ENCODE measurements at places on chromosomes 6 and 20.
A peak's percentile ranks its signal among the peaks of the same experiment; 100 is the strongest.

DNA sequence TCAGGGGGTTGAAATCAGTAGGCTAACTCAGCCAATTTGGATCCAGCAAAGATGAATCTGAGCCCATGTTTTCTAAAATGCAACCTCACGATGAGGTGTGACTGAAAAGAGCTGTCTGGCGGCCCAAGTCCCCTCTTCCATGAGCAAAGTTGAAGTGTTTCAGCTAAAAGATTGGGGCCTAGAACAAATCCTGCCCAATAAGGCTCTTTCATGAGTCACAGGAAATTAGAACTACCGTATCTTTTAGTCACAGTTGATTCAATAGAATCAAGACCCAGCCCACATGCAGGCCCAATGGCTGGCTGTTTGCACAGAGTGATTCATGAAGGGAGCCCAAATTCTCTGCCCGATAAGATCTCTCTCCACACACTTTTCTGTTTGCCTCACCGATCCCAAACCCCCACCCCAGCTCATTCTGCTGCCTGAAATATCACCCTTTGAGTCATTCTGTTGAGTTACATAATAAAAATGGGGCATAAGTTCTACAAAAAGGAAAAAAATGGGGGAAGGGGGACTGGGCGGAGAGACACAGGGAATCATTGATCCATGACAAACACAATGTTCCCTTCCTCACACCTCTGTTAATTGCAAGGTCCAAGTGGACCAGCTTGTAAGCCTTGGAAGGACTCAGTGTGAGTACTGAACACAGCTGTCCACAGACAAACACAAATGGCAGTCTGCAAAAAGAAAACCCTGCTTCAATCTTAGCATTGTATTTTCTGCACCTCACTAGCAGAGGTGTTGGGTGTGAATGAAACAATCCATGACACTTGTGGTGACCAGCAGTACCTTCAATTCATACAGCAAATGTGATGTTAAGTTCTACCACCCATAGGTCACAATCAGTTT lies 13.8 kb downstream of the FOXQ1 start:
- no peak overlapping the region for H3K4me3 ChIP-seq
- DNase-seq, result peak; percentile 82
- no peaks in the 10 kb centered on the region for H3K36me3 ChIP-seq
- H3K4me1 ChIP-seq, result no peaks in the 10 kb centered on the region

DNA sequence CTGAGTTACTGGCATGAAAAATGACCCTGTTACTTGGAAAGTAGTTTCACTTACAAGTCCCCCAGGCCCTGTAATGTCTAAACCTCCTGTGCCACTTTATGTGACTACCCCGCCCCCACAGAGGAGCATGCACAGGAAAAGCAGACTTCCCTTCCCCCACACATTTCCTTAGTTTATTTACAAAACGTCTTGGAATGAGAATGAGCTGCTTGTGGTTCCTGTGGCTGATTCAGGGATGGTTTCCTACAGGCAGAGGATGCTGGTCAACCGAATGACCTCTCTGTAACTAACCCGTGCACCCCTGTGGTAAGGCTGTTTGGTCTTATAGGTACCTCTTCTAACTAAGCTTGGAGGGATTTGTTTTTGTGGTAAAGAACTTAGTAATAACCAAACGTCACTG lies 28.5 kb downstream of the RSPO3 start:
- H3K36me3 ChIP-seq, result no peaks in the 10 kb centered on the region
- H3K27ac ChIP-seq, result no peak overlapping the region
- H3K27me3 ChIP-seq, result no peaks in the 10 kb centered on the region
- H3K4me1 ChIP-seq, result no peaks in the 10 kb centered on the region
- DNase-seq, result no peak

- no peak overlapping the region for H3K4me3 ChIP-seq
- H3K36me3 ChIP-seq, result no peaks in the 10 kb centered on the region
- H3K27me3 ChIP-seq, result no peaks in the 10 kb centered on the region
- no peak for DNase-seq
- no peak overlapping the region for H3K27ac ChIP-seq
Measured at GRCh38 chr6:52582996-52583395, 6.1 kb upstream of the TRAM2 start.

- H3K4me3 ChIP-seq, result no peak overlapping the region
- peak overlapping the region; percentile 91 for H3K27ac ChIP-seq
- H3K27me3 ChIP-seq, result no peaks in the 10 kb centered on the region
- DNase-seq, result peak; percentile 35
- peaks cover 42% of the 10 kb centered on the region for H3K4me1 ChIP-seq
- H3K36me3 ChIP-seq, result no peaks in the 10 kb centered on the region
Measured at GRCh38 chr6:159981403-159982245, 12.7 kb downstream of the IGF2R start.
